NCI-H2029 treated with DMSO at 0.1 percent for 48 hours (cell line): ENCODE measurements at places on chromosomes 3 and 15.

DNA sequence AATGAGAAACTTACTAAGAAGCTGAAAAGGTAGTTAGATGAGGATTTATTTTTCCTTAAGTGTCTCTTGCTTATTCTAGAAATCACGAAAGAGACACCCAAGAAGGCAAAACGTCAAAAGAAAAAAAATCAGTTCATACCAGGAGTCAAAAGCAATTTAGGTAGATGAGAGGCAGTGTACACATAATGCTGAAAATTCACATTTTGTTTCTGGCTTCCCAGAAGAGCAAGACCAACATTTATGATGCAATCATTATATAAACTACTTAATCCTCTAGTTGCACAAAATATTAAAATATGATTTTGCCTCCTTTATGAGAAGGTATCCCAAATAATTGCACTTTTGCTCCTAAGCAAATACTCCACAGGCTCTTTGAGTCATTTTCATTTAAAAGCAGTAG lies 228.0 kb downstream of the FMN1 start:
- no peak for DNase-seq

GRCh38 chr15:63402498-63403253 lies 21.0 kb upstream of the CA12 start:
- DNase-seq = peak; percentile 3

DNA sequence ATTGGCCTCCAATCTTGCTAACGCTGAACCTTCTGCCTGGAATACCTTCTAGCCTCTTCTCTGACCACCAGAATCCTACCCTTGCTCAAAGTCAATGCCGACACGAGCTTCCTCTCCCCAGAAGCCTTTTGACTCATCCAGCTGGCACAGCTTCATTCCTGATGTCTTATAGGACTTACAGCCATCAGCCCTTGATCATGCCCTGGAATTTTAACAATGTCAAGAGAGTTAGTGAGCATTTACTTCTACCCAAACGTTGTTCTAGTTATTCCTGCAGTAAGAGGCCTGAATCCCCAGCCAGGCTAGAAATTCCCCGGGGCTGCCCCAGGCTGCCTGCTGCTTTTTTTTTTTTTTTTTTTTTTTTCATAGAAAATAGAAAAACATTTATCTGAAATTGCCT lies 3.9 kb downstream of the CYP1A2 start:
- DNase-seq = no peak

DNA sequence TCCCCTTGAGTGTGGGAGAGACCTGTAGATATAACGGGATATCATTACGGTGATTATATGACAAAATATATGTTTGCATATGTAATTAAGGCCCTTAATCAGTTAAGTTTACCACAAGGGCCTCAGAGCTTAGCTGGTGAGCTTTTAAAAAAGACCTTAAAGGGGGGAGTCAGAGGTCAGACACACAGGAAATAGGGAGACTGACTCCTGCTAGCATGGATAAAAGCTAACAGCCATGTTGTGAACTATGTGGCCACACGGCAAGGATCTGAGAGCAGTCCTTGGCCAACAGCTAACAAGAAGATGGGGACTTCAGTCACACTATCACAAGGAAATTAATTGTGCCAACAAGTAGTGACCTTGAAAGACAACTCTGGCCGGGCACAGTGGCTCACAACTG lies 3.1 kb downstream of the STAG1 start:
- no peak for DNase-seq

GRCh38 chr15:62779899-62780298 lies 262.6 kb upstream of the TPM1 start:
- DNase-seq = no peak

DNA sequence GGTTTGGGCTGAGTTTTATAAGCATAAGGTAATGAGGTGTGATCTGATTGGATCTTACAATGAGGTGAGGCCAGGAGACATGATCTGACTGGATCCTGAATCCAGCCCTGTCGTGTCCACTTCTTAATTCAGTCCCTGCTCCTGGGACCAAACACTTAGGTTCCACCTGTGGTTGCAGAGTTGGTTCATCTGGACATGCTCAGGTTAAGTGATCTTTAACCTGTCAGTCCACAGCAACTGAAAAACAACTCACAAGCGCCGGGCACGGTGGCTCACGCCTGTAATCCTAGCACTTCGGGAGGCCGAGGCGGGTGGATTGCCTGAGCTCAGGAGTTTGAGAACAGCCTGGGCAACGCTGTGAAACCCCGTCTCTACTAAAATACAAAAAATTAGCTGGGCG lies 679.3 kb upstream of the ALCAM start:
- no peak for DNase-seq

GRCh38 chr3:98004721-98005120 lies 30.4 kb downstream of the GABRR3 start:
- DNase-seq = no peak

DNA sequence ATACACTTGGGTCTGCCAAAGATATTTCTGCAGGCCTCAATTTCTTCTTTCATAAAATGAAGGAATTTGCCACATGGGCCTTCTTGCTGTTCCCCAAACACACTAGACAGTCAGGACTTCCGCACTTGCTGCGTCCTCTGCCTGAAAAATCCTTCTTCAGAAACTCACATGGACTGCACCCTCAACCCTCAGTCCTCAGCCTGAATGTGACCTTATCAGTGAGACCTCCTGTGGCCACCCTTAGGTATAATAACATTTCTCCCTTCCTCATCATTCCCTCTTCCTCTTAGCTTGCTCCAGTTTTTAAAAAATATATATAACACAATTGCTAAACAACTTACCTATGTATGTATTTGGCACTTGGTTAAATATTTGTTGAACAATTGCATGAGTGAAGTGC lies 257.5 kb downstream of the MFSD1 start:
- no peak for DNase-seq

GRCh38 chr15:67109141-67110034 lies 44.0 kb downstream of the SMAD3 start:
- DNase-seq = no peak

- DNase-seq = no peak
Measured at GRCh38 chr3:25433868-25434267, 5.8 kb downstream of the RARB start.

- DNase-seq = no peak
Measured at GRCh38 chr15:89999676-90000185, 1.4 kb upstream of the ZNF710 start.

DNA sequence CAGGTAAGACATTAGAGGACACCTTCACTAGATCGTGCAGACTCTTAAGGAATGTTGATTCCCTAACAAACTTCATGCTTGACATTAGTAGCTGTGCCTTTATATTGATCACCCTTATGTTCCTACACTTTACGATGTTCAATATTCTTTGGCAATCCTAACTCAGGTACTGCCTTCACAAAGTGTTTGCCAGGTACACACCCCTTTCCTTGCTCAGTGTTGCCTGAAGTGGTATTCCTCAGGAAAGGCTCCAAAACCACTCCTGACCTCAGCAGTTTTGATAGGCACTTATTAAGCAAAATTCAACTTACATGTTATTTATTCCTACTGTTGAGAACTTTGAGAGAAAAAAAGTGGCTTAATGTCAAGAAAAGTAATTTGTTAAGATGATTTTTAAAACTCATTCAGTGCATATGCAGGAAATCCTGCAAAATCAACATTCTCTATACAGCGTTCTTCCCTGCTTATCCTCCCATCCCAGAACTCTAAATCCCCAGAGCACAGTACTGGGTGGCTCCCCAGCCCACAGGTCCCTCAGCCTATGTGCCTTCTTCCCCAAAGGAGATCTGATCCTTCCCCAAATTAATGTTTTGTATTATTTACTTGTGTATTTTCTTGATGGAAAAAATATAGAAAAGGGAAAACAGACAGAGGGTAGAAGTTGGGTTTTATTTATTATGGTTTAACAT lies 260.7 kb downstream of the MECOM start:
- DNase-seq = no peak

- DNase-seq = no peak
Measured at GRCh38 chr3:187952849-187953248, 201.1 kb upstream of the LPP start.

DNA sequence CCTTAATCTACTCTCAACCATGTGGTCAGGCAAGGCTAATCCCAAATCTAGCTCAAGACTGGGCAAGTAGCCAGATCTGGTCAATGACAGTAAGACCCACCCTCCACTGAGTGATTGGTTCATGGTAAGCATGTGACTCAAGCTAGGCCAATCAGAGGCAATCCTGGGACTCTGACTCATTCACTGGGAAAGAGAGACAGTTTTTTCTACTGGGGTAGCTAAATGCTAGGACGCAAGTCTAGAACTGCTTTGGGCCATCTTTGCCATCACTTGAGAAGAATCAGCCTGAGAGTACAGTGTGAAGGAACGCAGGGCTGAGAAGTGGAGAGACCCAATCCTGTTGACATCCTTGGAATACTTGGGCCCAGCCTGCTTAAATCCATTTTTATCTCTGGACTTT lies 9.4 kb upstream of the RAD18 start:
- DNase-seq = no peak

GRCh38 chr3:27500035-27500434 lies 15.9 kb upstream of the SLC4A7 start:
- DNase-seq = no peak

- DNase-seq = peak; percentile 62
Measured at GRCh38 chr3:139689122-139689521, 11.3 kb upstream of the NMNAT3 start.

- DNase-seq = no peak
Measured at GRCh38 chr15:95715906-95716656, 614.4 kb upstream of the NR2F2 start.

GRCh38 chr3:181824961-181825360 lies 113.2 kb downstream of the SOX2 start:
- peak; percentile 8 for DNase-seq

GRCh38 chr3:37921025-37921424 lies 59.3 kb downstream of the CTDSPL start:
- no peak for DNase-seq

DNA sequence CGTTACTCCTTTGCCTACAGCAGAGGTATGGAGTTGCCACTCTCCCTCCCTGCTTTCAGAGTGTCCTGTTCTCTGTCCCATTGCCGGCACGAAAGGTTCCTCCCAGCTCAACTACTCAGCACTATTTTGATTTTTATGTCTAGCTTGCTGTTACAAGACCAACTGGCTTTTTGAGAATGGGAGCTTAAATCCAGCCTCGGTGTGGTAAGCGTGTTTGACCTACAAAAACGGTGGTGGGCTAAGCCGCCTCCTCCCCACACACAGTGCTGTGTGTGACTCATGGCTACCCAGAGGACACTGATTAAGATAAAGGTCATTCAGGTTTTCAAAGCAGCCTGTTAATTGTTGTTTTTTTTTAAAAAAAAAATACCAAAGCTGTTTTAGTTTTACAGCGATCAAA lies 64.5 kb downstream of the LRTM1 start:
- DNase-seq = no peak

- no peak for DNase-seq
Measured at GRCh38 chr15:72751751-72752455, 31.7 kb downstream of the ADPGK start.

- peak; percentile 12 for DNase-seq
Measured at GRCh38 chr15:74375303-74375693, 7.9 kb upstream of the CYP11A1 start.

DNA sequence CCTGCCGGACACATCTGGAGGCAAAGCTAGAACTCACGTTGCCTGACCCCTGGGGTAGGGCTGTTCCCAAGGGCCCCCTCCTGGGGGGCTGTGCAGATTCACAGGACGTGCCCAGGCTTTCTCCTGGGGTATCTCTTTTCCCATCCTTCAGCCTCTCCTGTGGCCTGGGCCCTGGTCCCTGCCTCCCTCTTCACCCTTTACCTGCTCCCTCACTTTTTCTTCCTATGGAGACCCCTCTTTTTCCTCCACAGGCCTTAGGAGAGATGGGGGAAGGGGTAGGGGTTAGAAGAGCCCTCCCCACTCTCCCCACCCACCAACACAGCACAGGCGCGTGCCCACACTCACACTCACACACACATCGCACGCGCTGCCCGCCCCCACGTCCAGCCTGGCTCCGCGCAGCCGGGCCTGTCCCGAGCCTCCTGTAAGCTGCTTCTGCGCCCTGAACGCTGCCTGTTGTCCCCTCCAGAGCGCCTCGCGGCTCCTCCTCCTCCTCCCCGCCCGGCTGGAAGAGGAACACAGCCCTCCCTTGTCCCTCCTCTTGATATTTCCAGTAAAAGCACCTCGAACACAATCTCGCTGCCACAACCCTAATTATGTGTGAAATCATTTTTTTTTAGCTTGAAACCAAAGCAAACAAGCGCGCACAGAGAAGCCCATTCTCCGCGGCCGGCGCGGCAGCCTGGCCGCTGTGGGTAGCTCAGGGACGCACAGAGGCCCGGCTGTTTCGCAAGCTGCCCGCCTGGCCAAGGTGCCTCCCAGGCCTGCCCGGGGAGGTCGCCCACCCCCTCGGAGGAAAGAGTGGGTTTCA lies 33.9 kb upstream of the ACAN start:
- DNase-seq = no peak

- DNase-seq = no peak
Measured at GRCh38 chr3:622314-622713, 425.8 kb downstream of the CHL1 start.

GRCh38 chr15:62124973-62125303 lies 40.1 kb downstream of the C2CD4B start:
- no peak for DNase-seq

- DNase-seq = peak; percentile 13
Measured at GRCh38 chr15:95944193-95944592, 386.3 kb upstream of the NR2F2 start.

DNA sequence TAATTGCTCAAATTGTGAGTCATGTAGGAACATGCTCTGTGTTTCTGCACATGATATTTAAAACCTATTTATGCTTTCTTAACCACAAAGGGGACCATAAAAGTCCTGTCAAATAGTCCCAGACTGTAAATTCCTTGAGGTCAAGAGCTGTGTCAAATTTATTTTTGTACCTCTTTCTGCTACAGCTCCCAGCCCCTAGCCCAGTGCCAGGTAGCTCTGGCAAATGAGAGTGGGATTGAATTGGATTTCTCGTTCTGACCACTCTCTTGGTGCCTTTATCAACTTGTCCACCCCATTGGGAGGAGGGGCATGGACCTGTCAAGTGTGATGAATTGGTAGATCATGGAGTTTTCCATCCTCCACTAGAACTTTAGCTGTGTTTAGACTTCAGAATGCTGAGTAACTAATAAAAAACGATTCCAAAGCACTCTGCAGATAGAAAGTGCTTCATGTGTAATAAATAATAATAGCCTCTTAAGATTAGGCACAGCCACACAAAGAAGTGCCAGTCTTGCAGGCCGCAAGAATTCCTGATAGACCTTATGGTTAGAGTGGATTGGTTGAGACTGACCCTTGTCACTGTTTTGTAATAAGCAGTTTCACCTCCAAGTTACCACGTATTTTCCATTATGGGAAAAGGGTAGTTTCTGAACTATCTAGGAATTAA lies 120.4 kb downstream of the LPP start:
- DNase-seq = no peak

GRCh38 chr3:151398895-151399294 lies 14.3 kb upstream of the P2RY12 start:
- no peak for DNase-seq

- no peak for DNase-seq
Measured at GRCh38 chr3:45906681-45907407, 20.5 kb downstream of the CCR9 start.

DNA sequence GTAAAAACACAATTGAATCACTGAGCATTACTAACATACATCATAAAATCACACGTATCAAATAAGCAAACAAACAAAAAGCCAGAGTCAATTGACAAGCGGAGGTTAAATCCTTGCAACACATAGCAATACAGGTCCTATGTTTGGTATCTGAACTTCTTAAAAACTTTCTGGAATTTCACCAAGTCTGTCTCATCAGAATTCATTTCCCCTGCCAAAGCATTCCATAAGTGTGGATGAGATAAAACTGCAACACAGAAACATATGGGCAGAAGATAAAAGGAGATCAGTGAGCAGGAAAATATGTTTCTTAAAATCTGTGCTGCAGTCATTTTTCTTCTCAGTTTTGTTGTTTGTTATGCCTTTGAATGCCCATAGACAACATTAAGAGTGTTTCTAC lies 1155.5 kb downstream of the TBL1XR1 start:
- no peak for DNase-seq

GRCh38 chr3:58025837-58026569 lies 17.8 kb downstream of the FLNB start:
- peak; percentile 76 for DNase-seq
